ENCODE measurements at places on chromosomes 16 and 17. TPM values are rescaled to one million over a fixed set of nuclear protein-coding genes. Genes with fewer than 3 reads are reported as not detected.

DNA sequence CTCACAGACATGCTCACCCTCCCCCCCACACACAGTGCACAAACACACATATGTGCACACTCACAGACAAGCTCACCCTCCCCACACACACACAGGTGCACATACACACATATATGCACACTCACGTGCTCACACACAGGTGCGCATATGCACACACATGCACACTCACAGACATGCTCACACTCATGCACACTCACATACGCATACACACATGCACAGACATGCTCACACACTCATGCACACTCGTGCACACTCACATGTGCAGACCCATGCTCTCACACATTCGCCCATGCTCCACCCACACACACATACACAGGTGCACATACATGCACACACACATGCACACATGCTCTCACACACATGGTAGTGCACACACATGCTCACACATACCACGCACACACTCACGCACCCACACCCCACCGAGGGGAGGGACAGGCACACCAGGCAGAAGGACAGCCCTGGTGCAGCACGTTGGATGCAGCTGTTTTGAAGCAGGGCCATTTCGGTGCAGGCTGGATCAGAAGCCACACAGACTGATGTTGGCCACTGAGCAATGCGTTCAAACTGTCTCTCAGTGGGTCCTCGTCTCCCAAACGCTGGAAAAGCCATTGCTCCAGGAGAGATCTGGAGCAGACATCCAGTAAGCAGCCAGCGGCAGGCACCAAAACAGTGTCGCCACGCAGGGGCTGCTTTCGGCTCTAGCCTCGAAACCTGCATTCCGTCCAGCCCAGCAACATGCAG is 86.2 kb upstream of the ZNF469 start:
- no peaks in the 10 kb centered on the region for H3K36me3 ChIP-seq
- no peak overlapping the region for H3K4me3 ChIP-seq
- H3K4me1 ChIP-seq: no peaks in the 10 kb centered on the region
- H3K27ac ChIP-seq: no peak overlapping the region
- no peaks in the 10 kb centered on the region for H3K27me3 ChIP-seq
- DNase-seq: no peak

DNA sequence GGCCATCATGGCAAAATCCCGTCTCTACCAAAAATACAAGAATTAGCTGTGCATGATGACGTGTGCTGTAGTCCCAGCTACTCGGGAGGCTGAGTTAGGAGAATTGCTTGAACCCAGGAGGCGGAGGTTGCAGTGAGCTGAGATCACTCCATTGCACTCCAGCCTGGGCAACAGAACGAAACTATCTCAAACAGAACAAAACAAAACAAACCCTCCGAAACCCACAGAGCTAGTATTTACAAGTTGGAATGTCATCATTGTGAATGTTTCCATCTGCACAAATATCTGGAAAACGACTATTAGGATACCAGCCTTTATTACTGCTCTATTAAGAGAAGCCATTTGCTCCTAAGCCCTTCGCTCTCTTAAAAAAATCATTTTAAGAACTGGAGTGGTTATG is 26.0 kb downstream of the SMARCE1 start:
- H3K36me3 ChIP-seq: peaks cover 4% of the 10 kb centered on the region
- no peak for DNase-seq
- no peak overlapping the region for H3K27ac ChIP-seq

DNA sequence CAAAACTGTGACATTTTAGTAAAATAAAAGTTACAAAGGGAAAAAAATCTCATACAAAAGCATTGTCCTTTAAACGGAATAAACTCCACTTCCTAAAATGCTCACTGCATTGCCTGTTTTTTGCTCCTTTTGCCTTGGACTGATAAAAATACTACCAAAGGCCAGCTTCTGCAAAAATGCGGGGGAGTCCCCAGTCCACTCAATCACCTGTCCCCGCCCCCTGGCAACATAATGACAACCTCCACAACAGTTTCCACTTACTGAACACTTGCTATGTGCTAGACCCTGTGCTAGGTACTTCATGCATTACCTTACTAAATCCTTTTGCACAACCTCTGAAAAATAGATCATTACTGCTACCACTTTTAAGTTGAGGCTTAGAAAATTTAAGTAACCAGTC is 172.7 kb upstream of the CCL2 start:
- H3K36me3 ChIP-seq: no peaks in the 10 kb centered on the region
- no peak overlapping the region for H3K27ac ChIP-seq
- H3K4me3 ChIP-seq: no peak overlapping the region
- H3K4me1 ChIP-seq: no peaks in the 10 kb centered on the region

GRCh38 chr17:78560731-78561130 is 16.5 kb downstream of the DNAH17 start:
- no peak overlapping the region for H3K27ac ChIP-seq
- H3K27me3 ChIP-seq: peaks cover 3% of the 10 kb centered on the region
- H3K36me3 ChIP-seq: no peaks in the 10 kb centered on the region

- no peak for DNase-seq
- no peak overlapping the region for H3K27ac ChIP-seq
- H3K4me1 ChIP-seq: no peaks in the 10 kb centered on the region
- no peak overlapping the region for H3K4me3 ChIP-seq
- H3K27me3 ChIP-seq: peaks cover 3% of the 10 kb centered on the region
- H3K36me3 ChIP-seq: peaks cover 5% of the 10 kb centered on the region
Measured at GRCh38 chr16:27633721-27634120, 83.8 kb downstream of the KATNIP start.

- no peaks in the 10 kb centered on the region for H3K36me3 ChIP-seq
- H3K27me3 ChIP-seq: peaks cover 6% of the 10 kb centered on the region
- H3K4me3 ChIP-seq: peak overlapping the region; percentile 37
- no peaks in the 10 kb centered on the region for H3K4me1 ChIP-seq
- no peak overlapping the region for H3K27ac ChIP-seq
Measured at GRCh38 chr16:27108051-27108770, 41.5 kb downstream of the C16orf82 start.

GRCh38 chr17:79294459-79295071 is 219.9 kb downstream of the ENGASE start:
- no peaks in the 10 kb centered on the region for H3K36me3 ChIP-seq
- H3K4me1 ChIP-seq: no peaks in the 10 kb centered on the region
- H3K27ac ChIP-seq: no peak overlapping the region

GRCh38 chr17:82376042-82376730 is 4.6 kb downstream of the UTS2R start:
- H3K27ac ChIP-seq: no peak overlapping the region
- no peak overlapping the region for H3K4me3 ChIP-seq
- H3K27me3 ChIP-seq: peaks cover 44% of the 10 kb centered on the region
- DNase-seq: no peak

GRCh38 chr17:80804466-80804865 is 187.2 kb upstream of the CHMP6 start:
- H3K4me3 ChIP-seq: no peak overlapping the region
- H3K27ac ChIP-seq: no peak overlapping the region
- no peak for DNase-seq

DNA sequence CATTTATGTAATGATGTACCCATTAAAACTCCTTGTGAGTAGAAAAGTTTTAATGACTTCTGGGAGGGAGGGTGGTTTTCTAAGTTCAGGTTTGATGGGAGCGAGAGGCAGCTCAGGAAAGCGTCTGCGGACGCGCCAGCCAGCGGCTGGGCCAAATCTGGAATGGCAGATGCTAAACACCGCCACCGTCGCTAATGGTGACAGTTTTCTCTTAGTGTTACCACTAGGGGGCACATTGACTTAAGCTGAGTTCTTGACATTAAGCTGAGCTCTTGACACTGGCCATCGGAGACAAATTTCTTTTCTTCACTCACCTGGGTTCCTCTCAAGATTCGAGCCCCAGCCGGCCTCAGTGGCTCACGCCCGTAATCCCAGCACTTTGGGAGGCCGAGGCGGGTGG is 6.7 kb downstream of the TRPV1 start:
- no peak overlapping the region for H3K4me3 ChIP-seq
- H3K27me3 ChIP-seq: no peaks in the 10 kb centered on the region
- H3K27ac ChIP-seq: no peak overlapping the region

GRCh38 chr16:19882186-19882585 is 2.5 kb downstream of the GPRC5B start:
- H3K27ac ChIP-seq: no peak overlapping the region
- H3K36me3 ChIP-seq: no peaks in the 10 kb centered on the region
- peaks cover 36% of the 10 kb centered on the region for H3K27me3 ChIP-seq
- peaks cover 16% of the 10 kb centered on the region for H3K4me1 ChIP-seq

DNA sequence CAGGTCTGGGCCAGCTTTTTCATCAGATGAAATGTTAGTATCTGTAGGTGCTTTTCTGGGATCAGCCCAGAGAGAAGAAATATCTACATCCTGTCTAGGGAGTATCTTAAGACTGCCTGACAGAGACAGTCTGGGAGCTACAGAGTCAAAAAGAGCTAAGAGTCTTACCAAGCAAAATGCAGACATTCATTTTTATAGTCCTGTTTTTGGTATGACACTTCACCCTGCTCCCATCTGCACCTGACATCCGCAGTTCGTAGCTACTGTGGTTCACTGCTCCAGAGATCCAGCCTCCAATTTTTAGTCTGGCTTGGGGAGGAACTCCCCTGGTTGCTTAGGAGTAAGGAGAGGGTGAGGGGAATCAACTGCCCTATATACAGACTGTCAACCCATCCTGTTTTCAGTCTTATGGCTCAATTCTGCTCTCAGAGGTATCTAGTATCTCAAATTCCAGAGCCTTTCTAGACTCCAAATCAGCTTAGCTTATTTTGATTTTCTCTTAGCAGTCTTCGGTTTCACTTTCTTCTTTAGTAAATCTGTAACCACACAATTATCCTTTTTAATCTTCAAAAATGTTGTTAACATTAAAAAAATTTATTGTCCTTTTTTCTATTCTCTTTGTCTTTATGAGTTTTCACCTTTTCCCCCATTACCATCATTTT is 97.8 kb downstream of the TMEM100 start:
- H3K36me3 ChIP-seq: no peaks in the 10 kb centered on the region
- peaks cover 15% of the 10 kb centered on the region for H3K27me3 ChIP-seq
- no peak for DNase-seq
- peak overlapping the region; percentile 38 for H3K27ac ChIP-seq

DNA sequence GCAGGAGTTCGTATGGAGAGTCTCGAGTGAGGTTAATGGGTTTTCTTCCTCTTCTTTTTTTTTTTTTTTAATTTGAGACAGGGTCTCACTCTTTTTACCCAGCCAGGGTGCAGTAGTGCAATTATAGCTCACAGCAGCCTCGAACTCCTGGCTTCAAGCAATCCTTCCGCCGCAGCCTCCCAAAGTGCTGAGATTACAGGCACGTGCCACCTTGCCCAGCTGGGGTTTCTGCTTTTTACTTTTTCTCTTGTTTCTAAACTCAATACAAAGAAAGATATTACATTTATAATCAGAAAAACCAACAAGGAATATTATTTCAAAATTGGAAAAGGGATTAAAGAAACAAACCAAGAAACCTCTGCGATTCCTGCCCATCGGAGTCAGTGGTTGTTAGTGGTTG is 175.9 kb downstream of the SEC14L1 start:
- peaks cover 3% of the 10 kb centered on the region for H3K27me3 ChIP-seq
- peaks cover 2% of the 10 kb centered on the region for H3K36me3 ChIP-seq
- no peak for DNase-seq
- H3K27ac ChIP-seq: no peak overlapping the region

DNA sequence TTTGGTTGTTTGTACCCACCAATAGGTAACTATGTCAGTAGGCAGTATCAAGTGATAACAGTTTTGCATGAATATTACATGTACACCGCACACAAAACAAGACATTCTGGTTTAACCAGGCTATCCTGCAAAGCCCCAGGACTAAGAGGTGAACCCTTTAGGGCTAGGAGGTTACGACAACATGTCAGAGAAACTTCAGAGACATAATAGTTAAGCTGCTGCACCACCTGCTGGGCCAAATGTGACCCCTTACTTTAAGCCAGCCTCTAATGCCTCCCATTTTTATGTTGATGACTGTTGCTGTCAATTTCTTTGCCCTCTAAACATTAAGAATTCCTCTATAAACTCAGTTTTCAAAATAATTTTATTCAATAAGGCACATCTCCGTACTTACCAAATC is 15.4 kb downstream of the SRP68 start:
- no peak overlapping the region for H3K27ac ChIP-seq
- no peak for DNase-seq
- peaks cover 47% of the 10 kb centered on the region for H3K36me3 ChIP-seq
- peaks cover 14% of the 10 kb centered on the region for H3K4me1 ChIP-seq
- H3K4me3 ChIP-seq: no peak overlapping the region

GRCh38 chr16:65889533-65889966 is 476.9 kb upstream of the CDH5 start:
- no peaks in the 10 kb centered on the region for H3K4me1 ChIP-seq
- H3K27ac ChIP-seq: no peak overlapping the region
- H3K4me3 ChIP-seq: no peak overlapping the region
- H3K36me3 ChIP-seq: no peaks in the 10 kb centered on the region
- DNase-seq: no peak

- no peak overlapping the region for H3K4me3 ChIP-seq
- no peaks in the 10 kb centered on the region for H3K27me3 ChIP-seq
- peaks cover 38% of the 10 kb centered on the region for H3K4me1 ChIP-seq
- no peak for DNase-seq
- H3K27ac ChIP-seq: no peak overlapping the region
Measured at GRCh38 chr16:87461466-87461991, 31.3 kb downstream of the ZCCHC14 start.

DNA sequence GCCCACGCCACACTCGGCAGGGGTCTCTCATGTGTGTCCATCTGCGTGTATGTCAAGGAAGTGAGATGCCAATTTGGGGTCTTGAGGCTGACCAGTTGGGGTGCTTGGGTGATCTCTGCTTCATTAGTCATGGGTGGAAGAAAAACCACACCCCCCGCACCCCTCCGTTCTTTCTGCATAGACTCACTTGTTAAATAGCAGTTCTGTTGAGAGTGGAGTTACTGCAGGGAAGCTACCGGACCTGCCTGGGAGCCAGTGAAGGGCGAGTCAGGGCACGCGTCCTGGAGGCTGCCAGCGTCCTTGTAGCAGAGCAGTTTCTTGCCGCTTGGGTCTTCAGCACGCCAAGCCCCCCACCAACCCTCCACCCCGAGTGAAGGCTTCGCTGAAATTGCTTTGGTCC is 8.5 kb downstream of the SNN start:
- peaks cover 35% of the 10 kb centered on the region for H3K4me1 ChIP-seq
- DNase-seq: no peak
- no peak overlapping the region for H3K4me3 ChIP-seq
- H3K27ac ChIP-seq: no peak overlapping the region
- no peaks in the 10 kb centered on the region for H3K27me3 ChIP-seq
- H3K36me3 ChIP-seq: peaks cover 28% of the 10 kb centered on the region

DNA sequence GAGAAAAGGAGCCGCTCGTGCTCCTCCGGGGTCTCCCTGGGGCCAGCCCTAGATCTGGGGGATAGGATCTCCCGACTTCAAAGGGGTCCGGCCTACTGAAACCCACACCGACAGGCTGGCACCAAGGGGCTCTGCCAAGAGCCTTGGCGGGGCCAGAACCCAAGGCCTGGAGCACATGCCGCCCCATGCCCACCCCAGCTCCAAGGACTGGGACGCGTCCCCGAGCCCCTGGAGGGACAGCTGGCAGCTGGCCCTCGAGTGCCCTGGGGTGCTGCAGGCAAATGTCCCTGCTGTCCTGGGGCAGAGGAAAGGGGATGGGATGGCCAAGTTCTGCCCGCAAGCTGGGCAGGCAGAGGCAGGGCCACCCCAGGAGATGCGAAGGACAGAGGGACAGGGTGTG is 31.8 kb upstream of the ZFPM1 start:
- H3K36me3 ChIP-seq: no peaks in the 10 kb centered on the region
- no peak overlapping the region for H3K4me3 ChIP-seq
- no peak for DNase-seq
- H3K4me1 ChIP-seq: no peaks in the 10 kb centered on the region
- H3K27me3 ChIP-seq: peaks cover 2% of the 10 kb centered on the region
- H3K27ac ChIP-seq: no peak overlapping the region

- no peaks in the 10 kb centered on the region for H3K36me3 ChIP-seq
- peak within 1 kb of the TSS; percentile 54 for H3K4me3 ChIP-seq
- H3K4me1 ChIP-seq: peaks cover 7% of the 10 kb centered on the region
Measured at GRCh38 chr16:15856901-15857698, at the start of gene MYH11. Gene MYH11 (minus strand): TSS chr16:15857028. CDS start chr16:15838252, 18,776 bp downstream.

SLFN14 gene
- 0.10 TPM for total RNA-seq

C1QBP gene
- 410 TPM for total RNA-seq

EPX gene
- total RNA-seq: not detected

C1QTNF8 gene
- not detected for total RNA-seq

DNAI2 gene
- total RNA-seq: 0.12 TPM

PIMREG gene
- total RNA-seq: 8.0 TPM

All from activated T-helper 1 cell treated with anti-CD3 and anti-CD28 coated beads, Interleukin-12 subunit alpha, Interleukin-12 subunit beta, Interleukin-2, Interleukin-4 antibody, amounts not matched to agents 30 ng/mL and 10 ng/mL and 1 ng/mL, durations not matched to agents 14 hours and 24 hours and 36 hours (primary cell).